Stimulated activated CD4-positive, alpha-beta T cell treated with anti-CD3 and anti-CD28 coated beads, Interleukin-1b, Interleukin-23, amount 100 ng/mL, for 24 hours (primary cell): ENCODE measurements at places on chromosomes 7 and 10.

DNA sequence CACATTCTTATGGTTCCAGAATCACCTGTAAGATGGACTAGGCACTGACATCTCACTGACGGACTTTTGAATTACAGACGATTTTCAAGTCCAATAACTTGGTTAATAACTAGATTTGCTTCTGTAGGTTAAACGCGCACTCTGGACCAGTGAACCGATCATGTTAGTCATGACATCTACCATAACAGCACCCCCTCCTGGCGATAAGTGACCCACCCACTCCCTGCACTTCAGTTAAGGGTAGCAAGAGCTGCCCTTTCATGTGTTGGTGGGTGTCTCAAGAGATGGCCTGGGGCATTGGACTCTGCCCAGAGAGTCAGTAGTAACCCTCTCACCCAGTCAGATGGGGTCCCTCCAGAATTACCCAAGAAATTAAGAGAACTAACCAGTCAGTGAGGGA is 12.9 kb downstream of the GRM8 start:
- no peak for DNase-seq

GRCh38 chr10:86451604-86451960 is 70.0 kb downstream of the WAPL start:
- no peak for DNase-seq

DNA sequence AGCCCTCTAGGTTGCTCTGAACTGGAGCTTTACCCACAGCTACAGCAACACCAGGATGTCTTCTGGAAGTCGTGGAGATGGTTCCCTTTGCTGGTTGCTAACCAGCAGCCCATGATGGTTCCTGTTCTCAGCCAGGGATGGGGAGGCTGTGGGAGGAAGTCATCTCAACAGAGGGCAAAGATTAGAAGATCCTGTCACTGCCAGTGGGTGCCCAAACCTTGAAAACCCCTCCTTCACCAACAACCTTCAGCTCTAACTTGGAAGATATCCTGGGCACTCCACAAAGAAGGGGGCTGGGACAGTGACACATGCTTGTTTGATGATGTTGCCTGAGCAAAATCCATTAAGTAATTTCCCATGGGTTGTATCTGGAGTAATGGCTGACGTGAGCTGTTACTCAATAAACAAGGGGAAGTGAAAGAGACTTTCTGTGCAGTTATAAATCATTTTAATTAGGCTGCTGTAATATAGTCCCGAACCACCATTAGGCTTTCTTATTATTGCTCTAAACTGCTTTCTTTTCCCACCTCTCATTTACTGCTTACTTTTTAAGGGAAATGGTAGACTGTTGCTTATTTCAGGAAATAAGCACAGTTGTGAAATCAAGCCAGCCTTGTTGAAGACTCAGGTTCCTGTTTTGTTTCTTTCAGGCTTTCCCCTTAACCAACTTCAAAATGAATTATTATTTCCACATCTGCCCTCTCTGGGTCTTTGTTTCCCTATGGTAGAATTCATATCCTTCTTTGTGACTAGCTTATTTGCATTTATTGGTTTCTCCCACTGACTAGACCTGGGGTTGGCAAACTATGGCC is 124.8 kb downstream of the PPP1R17 start:
- DNase-seq, result no peak

GRCh38 chr10:36538953-36539586 is 586.3 kb upstream of the ANKRD30A start:
- DNase-seq, result no peak

DNA sequence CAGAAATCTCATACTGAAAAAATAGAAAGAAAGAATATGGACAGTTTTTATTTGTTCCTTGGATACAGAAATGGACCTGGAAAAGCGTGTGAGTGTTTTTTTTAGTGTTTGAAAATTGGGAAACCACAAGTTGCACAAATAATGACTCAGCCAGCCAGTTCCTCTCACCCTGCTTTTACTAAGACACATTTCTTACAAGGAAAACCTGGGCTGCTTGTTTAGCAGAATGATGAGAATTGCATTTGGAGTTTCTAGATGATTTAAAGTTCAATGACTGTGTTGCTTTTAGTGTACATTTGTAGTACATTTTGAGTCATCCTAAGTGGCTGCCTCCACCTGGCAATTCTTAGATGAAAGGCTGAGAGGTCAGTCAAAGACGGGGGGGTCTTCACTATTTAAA is 218.7 kb downstream of the ABCA13 start:
- DNase-seq, result no peak
